ENCODE measurements at places on chromosomes 2 and 18. TPM values are rescaled to one million over a fixed set of nuclear protein-coding genes. Genes with fewer than 3 reads are reported as not detected.

NEB gene
- 0.38 TPM for total RNA-seq

GLB1L gene
- total RNA-seq = 1.9 TPM

SPC25 gene
- 5.9 TPM for total RNA-seq

TUBA4B gene
- total RNA-seq = not detected

RAB17 gene
- total RNA-seq = 2.0 TPM

MYO5B gene
- total RNA-seq = 59.3 TPM

UGT1A8 gene
- total RNA-seq = 1.3 TPM

GRCh38 chr2:160646684-160647444 lies 153.3 kb upstream of the RBMS1 start:
- DNase-seq = no peak

DNA sequence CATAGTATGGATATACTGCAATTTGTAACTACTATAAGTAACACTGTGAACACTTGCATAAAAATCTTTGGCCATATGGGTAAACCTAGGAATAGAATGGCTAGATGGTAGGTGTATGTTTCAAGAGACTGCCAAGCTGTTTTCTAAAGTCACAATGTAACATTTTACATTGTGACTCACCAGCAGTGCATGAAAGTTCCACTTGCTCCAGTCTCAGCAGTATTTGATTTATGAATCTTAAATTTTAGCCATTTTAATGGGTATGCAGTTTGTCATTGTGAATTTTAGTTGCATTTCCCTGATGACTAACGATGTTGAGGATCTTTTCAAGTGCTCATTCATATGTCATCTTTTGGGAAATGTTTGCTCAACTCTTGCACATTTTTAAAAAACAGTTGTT lies 86.1 kb downstream of the FARSB start:
- no peak for DNase-seq

- DNase-seq = no peak
Measured at GRCh38 chr2:190701586-190701985, 52.7 kb downstream of the NAB1 start.

GRCh38 chr2:108813732-108814131 lies 27.2 kb downstream of the CCDC138 start:
- no peak for DNase-seq

- no peak for DNase-seq
Measured at GRCh38 chr18:3410273-3410672, 39.7 kb upstream of the TGIF1 start.

DNA sequence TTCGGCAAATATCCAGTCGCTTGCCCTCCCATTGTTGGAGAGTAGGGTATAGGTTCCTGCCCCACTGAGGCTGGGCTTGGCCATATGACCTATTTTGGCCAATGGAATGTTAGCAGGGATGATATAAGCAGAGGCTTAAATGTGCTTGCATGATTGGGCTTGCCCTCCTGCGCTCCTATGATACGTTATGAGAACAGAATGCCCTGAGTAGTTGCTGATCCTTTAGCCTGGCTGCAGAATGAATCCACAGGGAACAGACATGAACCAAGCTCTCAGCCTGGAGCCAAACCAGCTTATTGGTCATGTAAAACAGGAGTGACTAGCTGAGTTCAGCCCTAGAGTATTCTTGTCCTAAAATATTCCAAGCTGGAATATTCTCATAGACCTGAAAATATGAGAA lies 34.8 kb upstream of the IMP4 start:
- no peak for DNase-seq

DNA sequence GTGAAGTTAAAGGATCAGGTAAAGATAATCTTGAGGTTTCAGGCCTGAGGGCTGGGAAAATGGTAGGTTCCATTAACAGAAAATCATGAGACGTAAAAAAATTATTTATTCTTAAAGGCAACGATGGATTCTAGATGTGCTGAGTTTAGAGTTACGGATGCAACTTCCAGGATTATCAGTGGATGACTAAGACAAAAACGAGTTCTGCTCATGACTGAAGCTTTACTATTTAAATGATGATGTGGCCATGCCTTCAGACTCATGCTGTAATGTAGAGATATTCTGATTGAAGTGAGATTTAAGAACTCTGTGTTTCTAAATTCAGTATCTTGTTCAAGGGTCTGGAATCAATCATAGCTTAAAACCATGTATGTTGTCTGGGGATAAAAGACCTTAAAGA lies 5.0 kb downstream of the TMEM237 start:
- no peak for DNase-seq

DNA sequence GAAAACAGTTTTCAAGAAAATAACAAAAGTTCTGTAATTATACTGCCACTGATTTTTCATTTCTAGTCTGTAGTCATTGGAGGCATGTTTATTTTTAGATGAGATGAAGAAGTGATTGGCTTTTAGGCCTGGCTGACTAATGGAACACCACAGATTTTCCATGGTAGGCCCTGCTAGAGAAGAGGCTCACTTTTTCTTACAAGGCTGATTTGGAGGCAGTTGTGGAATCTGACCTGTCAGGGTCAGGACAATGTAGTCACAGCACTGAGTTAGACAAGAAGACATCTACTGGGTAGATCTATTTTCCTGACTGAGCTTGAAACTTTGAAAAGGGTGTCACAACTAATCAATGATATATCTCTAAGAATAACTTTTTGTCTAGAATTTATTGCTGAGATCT lies 43.9 kb downstream of the KDM3A start:
- DNase-seq = no peak

DNA sequence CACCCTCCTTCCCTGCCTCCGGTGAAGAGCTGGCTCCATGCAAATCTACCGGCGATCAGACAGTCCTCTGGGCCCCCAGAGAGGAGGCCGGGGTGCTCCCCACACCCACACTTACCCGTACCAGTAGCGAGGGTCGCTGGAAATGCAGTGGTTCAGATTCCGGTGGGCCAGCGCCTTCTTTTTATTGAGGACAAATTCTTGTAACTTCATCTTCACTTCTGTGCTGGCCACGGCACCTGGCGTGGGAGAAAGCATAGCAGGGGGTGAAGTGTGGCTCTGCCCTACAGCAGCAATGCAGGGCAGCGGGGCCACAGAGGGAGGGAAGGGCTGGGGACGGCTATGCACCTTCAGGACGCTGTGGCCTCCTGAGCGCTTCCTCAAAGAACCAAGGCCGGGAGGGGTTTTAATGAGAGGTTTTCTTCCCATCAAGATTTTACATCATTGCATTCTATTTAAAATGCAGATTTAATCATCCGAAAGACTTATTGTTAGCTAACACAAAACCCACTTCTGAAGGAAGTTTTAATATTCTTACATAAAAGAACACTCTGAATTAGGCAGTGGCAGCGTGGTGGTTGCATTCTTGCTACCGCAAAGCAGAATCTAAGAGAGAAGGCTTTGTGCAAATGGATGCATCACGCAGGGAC lies 237.0 kb downstream of the HDAC4 start:
- DNase-seq = no peak

DNA sequence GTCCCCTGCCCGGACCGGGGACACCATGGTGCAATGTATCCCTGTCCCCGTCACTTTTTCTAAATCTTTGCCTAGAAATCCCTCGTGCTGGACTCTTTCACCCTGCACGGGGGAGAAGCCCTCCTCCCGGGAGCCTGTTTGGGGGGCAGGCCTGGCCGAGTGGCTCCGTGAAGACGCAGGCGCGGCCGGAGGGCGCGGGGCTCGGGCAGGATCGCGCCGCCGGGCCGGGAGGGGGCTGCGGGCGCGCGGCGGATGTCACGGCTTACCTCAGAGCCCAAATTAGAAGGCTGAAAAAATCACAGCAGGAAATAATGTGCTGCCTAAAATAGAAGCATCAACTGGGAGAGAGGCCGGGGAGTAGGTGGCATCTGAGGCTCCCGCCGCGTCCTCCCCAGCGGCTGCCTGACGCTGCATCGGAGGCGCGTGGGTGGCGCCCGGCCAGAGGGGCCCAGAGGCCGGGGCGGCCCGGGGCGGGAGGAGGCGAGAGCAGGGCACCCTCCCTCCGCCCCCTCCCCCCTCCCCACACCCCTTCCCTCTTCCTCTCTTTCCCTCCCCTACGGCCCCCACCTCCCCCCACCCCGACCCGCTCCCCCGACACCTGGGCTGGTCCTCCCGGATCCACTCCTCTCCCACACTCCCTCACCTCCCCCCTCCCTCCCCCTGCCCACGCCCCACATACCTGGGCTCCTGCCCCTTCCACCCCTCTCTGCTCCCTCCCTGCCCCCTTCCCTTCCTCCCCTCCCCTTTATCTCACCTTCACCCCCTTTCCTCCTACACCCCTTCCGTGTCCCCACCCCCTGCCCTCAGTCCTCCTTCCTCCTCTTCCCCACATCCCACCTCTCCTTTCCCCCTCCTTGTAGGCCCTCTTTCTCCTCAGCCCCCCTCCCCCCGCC lies 51.9 kb downstream of the SLC4A1AP start:
- no peak for DNase-seq

GRCh38 chr2:170180031-170180566 lies 2.2 kb downstream of the MYO3B start:
- DNase-seq = no peak

GRCh38 chr18:8107426-8107825 lies 501.8 kb upstream of the RAB12 start:
- DNase-seq = no peak

DNA sequence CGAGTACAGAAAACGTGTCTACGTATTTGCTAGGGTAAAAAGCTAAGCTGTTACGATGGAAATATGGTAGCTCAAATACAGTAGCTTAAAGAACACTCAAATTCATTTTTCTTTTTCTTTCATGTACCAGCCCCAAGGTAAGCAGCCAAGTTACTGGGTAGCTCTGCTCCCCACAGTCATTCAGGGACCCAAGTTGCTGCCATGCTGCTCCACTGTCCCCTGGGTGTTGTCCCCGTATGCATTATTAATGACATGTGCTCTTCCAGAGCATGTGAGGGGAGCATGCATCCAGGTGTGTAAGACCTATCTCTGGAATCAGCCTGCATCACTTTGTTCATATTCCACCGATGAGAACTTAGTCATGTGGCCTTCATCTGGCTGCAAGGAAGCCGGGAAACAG lies 105.1 kb upstream of the SP3 start:
- no peak for DNase-seq

- DNase-seq = no peak
Measured at GRCh38 chr2:19810148-19810547, 91.6 kb downstream of the TTC32 start.
